ENCODE measurements at places on chromosomes 1 and 21.

DNA sequence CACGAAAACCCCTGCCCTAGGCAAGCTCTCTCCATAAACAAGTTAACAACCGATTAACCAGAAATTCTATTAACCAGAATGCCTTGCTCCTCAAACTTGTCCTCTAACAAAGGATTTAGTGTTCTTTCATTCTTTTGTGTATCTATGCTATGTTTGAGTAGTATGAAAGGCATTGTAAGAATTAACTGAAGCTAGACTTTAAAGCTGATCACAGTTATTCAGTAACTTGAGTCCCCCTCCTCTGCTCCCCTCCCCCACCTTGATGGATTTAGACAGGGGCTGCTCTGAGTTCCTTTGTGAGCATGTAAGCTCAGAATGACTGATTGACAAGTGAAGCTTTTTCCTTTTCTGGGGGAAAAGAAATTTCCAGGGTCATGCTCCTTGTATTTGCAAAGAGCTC lies 257.6 kb downstream of the TTLL7 start:
- DNase-seq: no peak

GRCh38 chr1:44323947-44324346 lies 31.1 kb downstream of the ERI3 start:
- DNase-seq: no peak

DNA sequence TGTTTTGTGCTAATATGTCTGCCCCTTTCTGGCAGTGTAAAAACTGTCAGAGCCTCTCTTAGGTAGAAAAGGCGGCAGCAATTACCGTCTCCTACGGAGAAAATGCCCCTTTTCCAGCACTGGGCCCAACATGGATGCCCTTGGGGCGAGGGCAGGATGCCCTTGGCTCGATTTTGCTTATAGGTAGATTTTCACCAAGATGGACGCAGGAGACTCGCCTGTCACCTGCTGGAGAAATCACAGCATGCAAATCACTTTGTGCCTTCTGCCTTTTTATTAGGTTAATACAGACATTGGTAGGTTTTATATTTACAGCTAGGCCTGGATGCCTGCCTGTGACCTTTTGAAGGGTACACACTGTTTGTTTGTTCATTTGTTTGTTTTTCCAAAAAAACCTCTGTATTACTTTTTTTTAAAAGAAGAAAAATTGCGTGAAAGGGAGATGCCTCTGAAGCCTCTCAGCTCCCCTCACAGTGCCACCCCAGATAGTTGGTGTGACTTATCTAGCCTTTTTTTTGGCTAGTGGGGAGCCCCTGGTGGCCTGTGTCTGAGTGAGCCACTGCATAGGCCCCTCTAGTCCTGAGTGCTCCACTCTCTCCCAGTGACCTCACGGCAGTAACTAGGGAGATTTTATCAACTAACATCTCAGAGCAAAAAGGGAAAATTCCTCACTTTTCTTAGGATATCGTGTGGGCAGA lies 2.5 kb downstream of the ATP1B1 start:
- DNase-seq: no peak

DNA sequence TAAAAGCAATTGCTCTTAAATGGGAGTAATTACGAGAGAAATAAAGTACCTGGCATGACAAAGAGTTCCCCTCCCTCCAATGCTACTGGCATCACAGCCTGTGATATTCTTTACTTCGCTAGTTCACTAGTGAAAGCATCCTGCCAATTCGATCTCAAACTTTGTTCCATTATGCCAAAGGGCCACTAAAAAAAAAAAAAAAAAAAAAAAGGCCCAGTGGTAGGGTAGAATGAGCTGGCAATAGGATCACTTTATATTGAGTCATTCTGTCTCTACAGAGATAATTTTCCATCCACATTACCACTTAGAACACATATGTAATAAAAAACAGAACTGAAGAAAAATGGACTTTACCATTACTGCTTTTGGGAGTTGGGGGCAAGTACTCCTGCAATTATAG lies 11.2 kb downstream of the PUM1 start:
- no peak for DNase-seq

- DNase-seq: no peak
These were observed 911.1 kb downstream of the KCNT2 start for GRCh38 chr1:195697130-195697529.

DNA sequence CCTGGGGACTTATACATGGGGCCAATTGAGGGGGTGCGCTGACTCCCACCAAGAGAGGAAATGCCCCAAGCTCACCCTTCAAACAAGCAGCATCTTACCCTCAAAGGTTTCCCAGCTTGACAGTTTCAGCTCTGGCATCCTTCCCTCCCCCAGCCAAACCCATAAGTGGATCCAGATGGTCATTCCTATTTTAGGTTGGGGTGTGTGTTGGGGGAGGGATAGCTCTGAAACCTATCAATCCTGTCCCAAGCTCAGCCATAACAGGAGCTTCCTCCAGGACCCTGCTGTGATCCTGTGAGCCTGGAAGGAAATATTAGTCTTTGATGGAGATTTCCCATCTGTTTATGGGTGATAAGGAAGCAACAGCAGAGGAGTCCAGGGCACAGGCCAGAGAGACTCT lies 3.4 kb upstream of the TMEM222 start:
- DNase-seq: no peak

DNA sequence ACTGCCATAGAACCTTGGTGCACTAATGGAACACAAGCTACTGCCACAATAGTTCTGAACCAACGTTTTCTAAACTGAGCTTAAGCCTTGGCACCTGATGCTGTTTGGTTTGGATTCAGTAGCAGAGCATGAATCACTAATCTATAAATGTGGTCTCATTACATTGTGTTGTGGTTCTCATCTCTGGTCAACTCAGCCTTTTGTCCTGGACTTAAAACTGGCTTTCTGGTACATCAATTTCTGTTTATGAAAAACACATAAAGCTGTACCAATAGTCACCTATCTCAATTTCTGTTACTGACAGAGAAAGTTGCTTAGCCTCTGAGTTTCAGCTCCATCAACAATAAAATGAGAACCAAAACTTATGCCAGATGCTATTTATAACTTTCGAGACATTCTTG lies 197.5 kb upstream of the KIAA0040 start:
- DNase-seq: no peak

DNA sequence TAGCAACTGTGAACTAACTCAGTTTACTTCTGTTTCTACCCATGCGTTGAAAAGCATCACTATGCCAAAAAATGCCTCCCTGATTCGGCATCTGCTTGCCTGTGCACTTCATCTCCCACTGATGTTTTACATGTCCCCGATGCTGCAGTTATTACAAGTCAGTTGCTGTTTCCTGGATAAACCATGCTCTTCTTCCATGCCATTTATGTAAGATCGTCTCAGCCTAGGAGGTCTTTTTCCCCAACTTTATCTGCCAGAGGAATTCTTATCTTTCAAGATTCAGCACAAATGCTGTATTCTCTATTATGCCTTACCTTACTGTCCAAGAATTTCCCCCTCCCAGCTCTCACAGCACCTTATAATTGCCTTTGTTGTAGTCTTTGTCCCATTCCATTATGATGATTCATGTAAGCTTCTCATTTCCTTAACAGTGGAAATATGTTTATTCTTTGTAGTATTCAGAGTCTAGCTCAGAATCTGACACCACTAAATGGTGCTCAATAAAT lies 30.0 kb downstream of the PRKACB start:
- no peak for DNase-seq

- no peak for DNase-seq
These were observed 189.0 kb downstream of the URB2 start for GRCh38 chr1:229815076-229815475.

GRCh38 chr1:166490437-166490991 lies 323.7 kb upstream of the FAM78B start:
- no peak for DNase-seq

GRCh38 chr1:24586970-24587820 lies 31.3 kb downstream of the NCMAP start:
- peak; percentile 33 for DNase-seq

DNA sequence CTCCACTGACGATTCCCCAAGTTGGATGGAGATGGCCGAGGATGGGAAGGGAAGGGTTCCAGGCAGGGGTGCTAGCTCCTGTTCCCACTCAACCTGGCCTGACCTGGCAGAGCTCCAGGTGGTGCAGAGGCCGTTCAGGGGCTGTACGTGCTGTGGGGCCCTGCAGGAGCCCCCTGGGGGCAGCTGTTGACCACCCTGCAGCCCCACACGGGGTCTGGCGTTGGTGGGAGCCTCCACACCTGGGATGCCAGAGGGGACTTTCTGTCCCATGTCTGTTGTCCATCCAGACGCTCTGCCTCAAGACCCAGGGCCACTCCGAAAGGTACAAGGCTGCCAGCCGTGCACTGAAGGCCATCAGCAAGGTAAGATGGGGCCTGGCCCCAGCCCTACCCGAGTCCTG lies 20.0 kb downstream of the ARHGEF16 start:
- DNase-seq: no peak

DNA sequence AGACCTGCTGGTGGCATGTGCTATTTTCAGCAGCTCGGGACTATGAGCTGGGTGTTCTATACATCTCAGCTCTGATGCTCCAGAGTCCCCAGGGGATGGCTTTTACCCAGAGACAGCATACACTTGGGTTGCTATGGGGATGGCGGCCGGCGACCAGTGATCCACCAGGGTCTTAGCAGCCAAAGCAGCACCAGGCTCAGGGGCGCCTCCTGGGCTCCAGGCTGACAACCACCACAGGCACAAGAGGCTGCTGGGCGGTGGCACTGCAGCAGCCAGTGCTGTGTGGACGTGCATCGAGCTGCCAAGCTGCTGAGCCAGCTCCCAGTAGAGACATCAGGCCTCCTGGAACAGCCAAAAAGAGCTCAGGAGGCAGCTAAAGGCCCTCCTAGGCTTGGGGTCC lies 37.6 kb upstream of the CLSTN1 start:
- DNase-seq: no peak
